ENCODE measurements at places on chromosomes 1 and 21. TPM values are rescaled to one million over a fixed set of nuclear protein-coding genes. Genes with fewer than 3 reads are reported as not detected.

Gene NGF
- not detected for total RNA-seq

Gene CSF1
- total RNA-seq = 39.2 TPM

Gene PRELP
- 0.05 TPM for total RNA-seq

Gene PPM1J
- 2.5 TPM for total RNA-seq

Gene DR1
- total RNA-seq = 37.7 TPM

Gene BEND5
- 1.9 TPM for total RNA-seq

Gene FMO4
- total RNA-seq = 6.0 TPM
